ENCODE measurements at places on chromosomes 6 and 20.

GRCh38 chr20:47857187-47857568, 71.9 kb upstream of the SULF2 start:
- DNase-seq: no peak

DNA sequence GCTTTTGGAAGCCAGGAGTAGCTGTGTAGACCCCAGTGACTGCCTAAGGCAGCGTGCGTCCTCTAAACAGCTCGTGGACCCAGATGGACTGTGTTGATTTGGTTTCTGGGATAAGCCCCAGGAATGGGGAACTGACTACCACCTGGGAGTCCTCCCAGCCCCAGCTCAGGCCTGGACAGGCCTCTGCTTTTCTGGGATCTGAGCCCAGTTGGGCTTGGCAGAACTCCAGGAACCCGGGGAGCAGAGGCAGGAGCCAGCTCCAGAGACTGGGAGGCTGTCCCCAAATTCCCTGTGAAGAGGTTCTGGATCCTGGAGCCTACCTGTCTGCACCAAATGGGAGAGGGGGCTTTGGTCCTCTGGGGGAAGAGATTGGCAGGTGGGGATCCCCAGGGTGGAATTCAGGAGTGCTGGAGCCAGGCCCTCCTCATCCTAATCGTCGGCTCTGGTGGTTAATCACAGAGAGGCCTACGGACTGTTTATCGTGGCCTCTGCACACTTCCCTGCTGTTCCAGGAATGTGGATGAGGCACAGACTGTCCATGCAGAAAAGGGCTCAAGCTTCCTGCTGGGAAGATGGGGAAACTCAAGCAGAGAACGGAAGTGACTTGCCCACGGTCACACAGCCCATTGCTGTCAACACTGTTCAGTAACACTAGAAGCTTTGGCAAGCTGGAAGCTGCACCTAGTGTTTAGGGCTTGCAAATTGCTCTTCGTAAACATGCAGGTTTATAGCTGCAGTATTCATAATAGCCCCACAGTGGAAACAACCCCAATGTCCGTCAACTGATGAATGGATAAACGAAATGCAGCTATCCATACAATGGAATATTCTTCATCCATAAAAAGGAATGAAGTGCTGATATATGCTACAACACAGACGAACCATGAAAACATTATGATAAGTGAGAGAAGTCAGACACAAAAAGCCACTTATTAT, 100.6 kb downstream of the KCNB1 start:
- no peak for DNase-seq

DNA sequence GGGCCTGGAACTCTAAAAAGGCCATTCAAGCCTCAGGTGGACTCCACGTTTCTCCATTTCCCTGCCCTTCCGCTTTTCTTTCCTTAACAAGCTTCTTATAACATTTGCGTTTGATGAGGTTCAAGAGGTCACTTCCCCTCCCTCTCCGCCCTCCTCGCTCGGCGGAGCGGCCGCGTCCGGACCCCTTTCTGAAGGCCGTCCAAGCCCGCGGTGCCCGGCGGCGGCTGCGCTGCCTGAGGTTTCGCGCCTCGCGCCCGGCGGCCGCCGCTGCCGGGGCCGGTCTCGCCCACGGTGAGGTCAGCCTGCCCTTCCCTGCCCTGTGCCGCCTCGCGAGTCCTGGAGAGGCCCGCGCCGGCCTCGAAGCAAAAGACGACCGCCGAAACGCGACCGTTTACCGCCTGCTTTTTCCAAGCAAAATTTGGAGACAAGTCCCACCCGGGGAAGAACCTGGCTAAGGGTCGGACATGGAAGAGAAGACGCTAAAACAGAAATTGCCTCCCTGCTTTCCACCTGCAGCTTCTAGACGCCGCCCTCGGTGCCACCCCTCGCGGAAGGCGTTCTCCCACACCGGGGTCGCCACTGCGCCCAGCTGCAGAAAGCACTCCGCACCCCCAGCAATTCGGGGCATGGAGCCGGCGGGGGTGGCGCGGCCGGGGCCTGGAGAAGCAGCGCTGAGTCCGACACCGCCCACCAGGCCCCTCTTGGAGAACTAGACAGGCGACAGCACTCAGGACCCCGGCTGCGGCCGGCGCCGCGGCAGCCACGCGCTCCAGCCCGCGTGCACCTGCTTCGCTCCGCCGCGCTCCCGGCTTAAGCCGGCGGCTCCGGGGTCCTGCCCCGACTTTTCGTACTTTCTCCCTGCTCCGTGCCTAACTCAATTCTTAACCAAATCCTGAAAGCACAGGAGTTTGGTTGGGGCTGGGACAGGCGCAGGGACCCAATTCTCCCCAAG, 11.0 kb upstream of the FOXF2 start:
- DNase-seq: no peak

- no peak for DNase-seq
Observed at GRCh38 chr20:61677928-61678327, 387.8 kb downstream of the TAF4 start.

DNA sequence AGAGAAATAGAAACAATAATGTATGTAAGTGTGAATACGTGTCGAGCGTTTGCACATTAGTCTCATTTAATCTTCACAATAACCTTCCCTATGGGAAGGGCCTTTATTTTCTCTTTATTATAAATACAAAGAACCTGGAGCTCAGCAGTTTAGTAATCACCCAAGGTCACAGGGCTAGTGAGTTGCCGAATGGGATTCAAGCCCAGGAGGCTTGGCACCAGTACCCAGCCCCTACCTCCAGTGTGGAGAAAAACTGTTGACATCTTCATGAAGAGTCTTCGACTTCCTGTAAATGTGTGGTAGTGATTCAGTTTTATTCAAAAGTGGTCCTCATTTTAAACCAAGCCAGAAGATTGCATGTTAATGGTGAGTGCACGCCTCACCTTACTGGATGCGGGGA, 162.8 kb downstream of the SCML4 start:
- DNase-seq: no peak

GRCh38 chr6:151255811-151256210, 16.0 kb downstream of the AKAP12 start:
- no peak for DNase-seq

GRCh38 chr20:1674990-1675780, 17.6 kb upstream of the SIRPG start:
- no peak for DNase-seq

GRCh38 chr6:149846321-149846720, 17.8 kb downstream of the LRP11 start:
- no peak for DNase-seq

- DNase-seq: no peak
Observed at GRCh38 chr20:49824206-49824605, 11.6 kb downstream of the SLC9A8 start.
